ENCODE measurements at places on chromosomes 1 and 21.

DNA sequence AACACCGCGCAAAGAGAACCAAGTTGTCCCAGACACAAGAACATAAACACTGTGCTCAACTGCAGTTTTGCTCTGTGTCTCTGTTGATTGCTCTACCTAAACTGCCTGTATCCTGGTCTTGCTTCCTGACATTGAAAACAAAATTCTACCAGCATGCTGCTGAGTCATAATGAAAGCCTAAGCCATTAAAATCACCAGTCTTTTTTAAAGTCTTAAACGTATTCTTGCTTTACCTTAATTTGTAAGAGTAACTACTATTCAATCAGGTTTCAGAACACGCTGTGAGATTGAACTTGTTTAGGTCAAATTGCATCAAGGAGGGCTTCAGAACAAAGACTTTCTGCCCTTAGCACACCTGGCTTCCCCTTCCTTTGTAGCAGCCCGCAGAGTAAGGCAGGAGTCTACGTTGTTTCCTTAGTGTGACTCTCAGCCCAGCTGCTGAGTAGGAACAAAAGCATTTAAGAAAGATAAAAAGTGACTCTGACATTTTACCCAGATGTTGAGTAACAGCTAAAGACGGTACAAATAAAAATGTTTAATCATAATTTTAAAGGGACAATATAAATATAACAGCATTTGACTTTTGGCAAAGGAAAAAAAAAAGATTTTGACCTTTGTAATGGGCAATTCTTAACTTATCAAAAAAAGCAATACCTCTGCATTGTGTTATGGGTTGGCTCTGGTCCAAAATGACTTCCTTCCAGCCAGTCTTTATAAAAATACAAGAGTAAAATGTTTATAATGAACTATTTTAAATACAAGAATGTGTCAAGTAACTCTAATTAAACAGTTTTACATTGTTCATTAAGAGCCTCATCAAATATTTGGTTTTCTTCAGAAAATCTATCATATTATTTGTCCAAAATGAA lies 186.9 kb upstream of the ADGRL4 start:
- no peak for DNase-seq

DNA sequence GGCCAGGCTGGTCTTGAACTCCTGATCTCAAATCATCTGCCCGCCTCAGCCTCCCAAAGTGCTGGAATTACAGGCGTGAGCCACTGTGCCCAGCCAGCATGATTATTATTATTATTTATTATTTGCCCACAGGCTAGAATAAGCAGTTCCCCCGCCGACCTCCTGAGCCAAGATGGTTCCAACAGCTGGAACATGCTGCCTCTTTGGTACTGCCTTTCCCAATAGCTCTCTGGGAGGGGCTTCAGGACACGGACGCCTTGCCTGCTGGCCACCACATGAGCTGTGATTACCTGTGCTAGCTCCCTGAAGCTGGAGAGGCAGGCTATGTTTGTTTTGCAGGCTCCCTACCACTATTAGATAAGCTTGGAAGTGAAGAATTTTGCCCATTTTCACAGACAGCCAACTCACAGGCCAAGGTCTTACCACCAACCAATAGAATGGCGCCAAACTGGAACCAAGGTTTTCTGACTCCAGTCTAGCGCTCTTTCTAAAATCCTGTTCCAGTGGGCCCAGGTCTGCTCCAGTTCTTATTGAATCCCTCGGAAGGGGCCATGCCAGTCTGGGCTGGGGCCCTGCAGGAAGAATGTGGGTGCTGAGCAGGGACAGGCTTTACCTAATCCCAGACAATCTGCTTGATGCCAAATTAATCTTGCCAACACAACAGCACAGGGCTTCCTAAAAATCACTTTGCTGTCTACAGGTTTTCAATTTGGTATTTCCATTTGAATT lies 2.1 kb upstream of the GPR61 start:
- no peak for DNase-seq

DNA sequence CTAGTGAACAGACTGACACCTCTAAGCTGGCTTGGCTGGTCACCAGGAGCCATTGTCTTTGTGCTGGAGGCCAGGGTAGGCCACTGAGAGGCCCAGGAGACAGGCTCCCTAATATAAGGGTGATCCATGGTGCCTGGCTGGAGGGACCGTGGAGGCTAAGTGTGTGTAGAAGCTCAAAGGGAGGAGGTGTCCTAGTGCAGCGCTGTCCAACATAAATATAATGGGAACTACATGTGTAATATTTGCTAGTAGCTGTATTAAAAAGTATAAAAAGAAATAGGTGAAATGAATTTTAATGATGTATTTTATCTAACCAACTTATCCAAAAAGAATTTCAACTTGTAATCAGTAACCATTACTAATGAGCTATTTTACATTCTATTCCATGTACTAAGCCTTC lies 35.0 kb downstream of the SOX13 start:
- DNase-seq = no peak

GRCh38 chr1:109412551-109412950 lies 13.7 kb downstream of the PSMA5 start:
- DNase-seq = no peak

- no peak for DNase-seq
Observed at GRCh38 chr21:44919913-44920693, 596 bp downstream of the ITGB2 start.

DNA sequence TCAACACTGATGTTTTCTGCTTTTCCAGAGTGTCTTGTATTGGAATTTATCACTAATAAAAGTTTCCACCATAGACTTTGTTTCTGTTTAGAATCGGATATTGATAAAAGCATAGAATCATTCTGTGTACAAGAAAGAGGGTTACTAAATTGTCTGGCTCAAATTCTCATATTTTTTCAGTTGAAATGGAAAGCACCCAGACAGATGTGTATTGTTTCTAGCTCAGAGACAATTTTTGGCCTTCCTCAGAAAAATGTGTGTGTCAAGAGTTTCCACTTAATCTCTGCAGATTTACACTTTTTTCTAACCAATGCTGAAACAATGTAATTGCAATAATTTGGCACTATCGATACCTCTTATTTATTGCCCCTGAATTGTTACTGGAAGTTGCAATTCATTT lies 20.2 kb downstream of the LHX9 start:
- DNase-seq = no peak

DNA sequence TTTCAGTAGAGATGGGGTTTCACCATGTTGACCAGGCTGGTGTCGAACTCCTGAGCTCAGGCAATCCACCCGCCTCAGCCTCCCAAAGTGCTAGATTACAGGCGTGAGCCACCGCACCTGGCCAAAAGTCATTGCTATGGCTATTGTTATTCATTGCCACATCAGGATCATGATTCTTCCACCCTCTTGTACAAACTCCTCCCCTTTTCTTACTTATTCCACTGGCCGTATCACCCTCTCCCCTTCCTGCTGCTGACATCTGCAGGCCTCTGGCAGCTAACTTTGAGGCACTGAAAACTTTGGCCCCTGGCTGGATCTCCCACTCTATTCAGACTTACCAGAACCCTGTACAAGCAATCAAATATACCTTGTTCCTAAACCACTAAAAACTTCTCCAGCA lies 10.9 kb downstream of the TMEM53 start:
- no peak for DNase-seq

DNA sequence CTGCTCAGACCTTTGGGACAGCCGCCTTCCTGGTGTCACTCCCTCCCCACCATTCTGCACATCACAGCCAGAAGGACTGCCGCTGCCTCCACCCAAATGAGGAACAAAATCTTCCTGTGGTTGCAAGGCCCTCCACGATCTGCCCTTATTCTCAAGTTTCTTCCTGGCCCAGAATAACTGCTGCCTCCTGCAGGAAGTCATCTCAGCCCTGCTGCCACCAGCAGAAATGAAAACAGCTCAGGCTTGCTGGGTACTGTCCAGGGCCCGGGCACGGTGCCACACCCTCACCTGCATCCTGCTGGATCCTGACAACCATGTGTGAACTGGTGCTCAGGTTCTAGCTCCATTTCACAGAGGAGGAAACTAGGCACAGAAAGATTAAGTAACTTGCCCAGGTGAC lies 2.8 kb downstream of the CLDN19 start:
- DNase-seq = no peak

DNA sequence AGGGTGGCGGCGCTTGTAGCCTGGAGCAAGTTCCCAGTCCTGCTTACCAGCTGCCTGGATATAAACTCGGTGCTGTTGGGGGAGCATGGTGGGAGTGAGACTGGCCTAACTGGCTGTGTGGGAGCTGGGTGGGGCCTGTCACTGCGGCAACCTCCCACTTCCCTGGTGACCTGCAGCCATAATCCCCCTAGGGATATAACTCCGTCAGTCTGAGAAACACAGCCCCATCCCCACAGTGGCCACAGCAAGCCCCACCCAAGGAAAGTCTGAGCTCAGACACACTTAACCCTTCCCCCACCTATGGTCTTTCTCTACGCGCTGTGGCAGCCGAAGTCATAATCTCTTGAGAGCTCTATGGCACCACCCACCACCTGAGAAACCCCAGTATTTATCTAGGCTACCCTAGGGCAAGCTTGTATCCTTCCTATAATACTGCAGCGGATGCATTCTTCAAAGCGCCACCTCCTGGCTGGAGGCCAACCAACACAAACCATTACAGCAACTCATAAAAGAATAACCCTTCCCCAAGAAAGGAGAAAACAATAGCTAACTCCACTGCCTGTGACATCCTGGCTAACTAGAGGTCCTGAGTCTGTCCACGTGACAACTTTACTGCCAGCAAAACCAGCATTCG lies 57.4 kb downstream of the ZNF648 start:
- no peak for DNase-seq

DNA sequence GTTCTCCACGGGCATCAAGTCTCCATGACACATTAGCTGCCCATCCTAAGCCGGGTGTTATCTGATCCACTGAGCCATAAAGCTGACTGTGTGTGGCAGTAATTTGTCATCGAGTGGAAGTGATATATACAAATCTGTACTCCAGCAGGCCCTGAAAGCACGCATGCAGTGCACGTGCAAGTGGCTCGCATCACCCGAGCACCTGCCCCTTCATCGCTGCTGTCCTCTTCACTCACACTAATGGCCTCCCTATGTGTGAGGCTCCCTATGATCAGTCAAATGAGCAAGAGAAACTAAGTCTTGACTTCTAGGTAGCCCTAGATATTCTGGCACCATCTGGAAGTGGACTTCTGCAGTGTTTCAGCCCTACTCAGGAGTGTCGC lies 248.6 kb downstream of the MATN1 start:
- DNase-seq = no peak

DNA sequence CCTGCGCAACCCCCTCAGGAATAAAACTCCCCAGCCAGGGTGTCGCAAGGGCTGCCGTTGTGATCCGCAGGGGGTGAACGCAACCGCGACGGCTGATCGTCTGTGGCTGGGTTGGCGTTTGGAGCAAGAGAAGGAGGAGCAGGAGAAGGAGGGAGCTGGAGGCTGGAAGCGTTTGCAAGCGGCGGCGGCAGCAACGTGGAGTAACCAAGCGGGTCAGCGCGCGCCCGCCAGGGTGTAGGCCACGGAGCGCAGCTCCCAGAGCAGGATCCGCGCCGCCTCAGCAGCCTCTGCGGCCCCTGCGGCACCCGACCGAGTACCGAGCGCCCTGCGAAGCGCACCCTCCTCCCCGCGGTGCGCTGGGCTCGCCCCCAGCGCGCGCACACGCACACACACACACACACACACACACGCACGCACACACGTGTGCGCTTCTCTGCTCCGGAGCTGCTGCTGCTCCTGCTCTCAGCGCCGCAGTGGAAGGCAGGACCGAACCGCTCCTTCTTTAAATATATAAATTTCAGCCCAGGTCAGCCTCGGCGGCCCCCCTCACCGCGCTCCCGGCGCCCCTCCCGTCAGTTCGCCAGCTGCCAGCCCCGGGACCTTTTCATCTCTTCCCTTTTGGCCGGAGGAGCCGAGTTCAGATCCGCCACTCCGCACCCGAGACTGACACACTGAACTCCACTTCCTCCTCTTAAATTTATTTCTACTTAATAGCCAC lies 696 bp downstream of the TGFB2 start:
- DNase-seq = no peak

GRCh38 chr1:166950156-166950555 lies 25.2 kb downstream of the ILDR2 start:
- DNase-seq = no peak

DNA sequence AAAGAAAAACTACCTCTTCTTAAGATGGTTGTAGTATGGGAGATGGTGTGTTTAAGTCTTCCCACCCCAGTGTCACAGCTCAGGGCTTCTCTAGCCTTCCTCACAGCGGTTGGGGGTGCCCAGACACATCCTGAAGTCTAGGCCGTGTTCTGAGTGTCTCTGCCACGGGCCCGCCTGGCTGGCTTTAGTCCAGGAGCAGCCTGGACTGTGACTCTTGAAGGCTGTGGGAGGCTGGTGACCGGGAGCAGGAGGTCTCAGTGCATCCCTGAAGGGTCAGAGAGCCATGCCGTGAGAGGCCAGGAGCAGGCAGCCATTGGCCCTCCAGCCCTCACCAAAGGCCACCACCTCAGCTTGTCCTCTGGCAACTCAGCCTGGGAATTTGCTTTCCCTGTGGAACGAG lies 4.5 kb downstream of the EPHX1 start:
- DNase-seq = no peak

DNA sequence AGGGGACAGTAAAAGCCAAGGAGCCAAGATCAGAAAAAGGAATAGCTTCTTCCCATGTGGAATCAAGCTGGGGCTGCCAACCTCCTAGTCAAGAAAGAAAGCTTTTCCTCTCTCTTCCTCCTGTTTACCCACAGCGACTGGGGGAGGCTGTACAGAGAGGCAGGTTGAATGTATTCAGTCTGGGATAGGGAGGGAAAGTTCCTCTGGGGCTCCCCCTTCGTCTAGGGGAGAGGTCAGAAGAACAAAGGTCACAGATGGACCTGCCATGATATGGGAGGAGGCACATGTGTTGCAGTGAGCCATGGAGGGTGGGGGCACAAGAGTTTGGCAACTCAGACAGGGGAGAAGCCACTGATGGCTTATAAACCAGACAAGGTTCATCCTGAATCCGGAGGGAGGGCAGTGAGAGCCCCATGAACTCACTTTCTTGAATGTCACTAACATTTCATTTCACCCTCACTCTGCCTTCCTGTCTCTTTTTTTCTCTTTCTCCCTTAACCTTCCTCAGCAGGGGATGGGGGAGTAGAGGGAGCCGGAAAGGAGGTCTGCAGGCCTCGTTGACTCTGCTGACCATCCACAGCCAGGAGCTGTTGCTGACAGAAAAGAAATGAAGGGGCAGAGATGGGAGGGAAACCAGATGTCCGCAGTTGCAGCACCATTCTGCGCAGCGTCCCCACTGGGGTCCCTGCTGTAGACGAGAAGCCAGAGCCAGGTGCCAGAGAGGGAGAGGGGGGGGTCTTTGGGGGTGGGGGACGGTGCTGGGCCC lies 61.1 kb downstream of the PLXNA2 start:
- no peak for DNase-seq

- no peak for DNase-seq
Observed at GRCh38 chr1:160428655-160429054, 28.3 kb downstream of the VANGL2 start.

DNA sequence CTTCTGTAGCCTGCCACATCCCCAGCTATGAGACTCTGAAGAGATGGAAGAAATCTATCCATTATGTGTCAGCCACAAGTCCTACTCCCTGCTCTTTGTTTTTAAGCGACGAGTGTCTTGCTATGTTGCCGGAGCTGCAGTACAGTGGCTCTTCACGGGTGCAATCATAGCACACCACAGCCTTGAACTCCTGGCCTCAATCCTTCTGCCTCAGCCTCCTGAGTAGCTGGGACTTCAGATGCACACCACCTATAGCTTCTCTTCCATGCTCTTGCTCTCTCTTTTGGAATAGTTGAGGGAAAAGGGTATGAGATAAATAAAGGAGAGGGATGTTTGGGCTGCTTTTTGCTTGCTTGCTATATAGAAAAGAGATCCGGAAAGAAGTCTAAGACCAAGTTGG lies 1.6 kb downstream of the TUFT1 start:
- no peak for DNase-seq

GRCh38 chr1:156641761-156642264 lies at the start of gene BCAN:
Gene BCAN (plus strand): TSS chr1:156642117. CDS start chr1:156646055, 3,938 bp downstream.
- no peak for DNase-seq

GRCh38 chr1:54407154-54407403 lies 885 bp upstream of the SSBP3 start:
- no peak for DNase-seq

Data from SK-N-MC (cell line).